ENCODE measurements at places on chromosomes 3 and 15.

GRCh38 chr15:51708013-51708412, 26.7 kb downstream of the SCG3 start:
- no peak for DNase-seq

- DNase-seq = no peak
Measured at GRCh38 chr15:60442763-60443162, 36.2 kb downstream of the ICE2 start.

GRCh38 chr3:186121968-186122367, 13.1 kb upstream of the ETV5 start:
- no peak for DNase-seq

GRCh38 chr15:25418202-25418601, 20.6 kb downstream of the UBE3A start:
- DNase-seq = no peak
